Stimulated activated CD4-positive, alpha-beta T cell treated with anti-CD3 and anti-CD28 coated beads, Interleukin-4, amount 100 ng/mL, for 4 hours (primary cell): ENCODE measurements at places on chromosomes 7 and 10.

DNA sequence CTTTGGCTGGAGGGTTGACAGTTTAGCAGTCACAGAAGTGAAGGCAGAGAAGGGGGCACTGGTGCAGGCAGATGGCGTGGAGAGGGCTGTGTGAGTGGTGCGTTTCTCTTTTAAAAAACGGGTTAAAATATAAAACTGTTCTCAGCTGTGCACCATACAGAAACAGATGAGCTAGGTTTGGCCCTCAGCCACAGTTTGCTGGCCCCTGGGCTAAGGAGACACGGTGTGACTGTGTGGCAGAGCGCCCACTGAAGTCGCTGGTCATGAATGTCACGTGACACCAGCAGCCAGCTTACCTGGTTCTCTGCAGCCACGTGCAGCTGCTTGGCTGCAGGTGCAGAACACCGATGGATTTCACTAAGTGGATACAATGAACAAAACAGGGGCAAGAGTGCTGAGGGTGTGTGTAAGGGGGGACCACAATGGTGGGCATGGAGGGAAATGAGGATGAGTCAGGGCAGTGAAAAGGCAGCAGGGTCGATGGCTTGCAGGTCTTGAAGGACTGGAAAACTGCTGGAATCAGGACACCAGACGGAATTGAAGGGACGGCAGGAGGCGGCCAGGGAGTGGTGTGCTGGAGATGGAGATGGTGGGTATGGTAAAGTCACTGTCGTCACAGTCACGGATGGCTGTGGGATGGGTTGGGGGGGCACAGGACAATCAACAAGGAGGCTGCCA, 7.4 kb downstream of the ZNF746 start:
- DNase-seq = no peak

DNA sequence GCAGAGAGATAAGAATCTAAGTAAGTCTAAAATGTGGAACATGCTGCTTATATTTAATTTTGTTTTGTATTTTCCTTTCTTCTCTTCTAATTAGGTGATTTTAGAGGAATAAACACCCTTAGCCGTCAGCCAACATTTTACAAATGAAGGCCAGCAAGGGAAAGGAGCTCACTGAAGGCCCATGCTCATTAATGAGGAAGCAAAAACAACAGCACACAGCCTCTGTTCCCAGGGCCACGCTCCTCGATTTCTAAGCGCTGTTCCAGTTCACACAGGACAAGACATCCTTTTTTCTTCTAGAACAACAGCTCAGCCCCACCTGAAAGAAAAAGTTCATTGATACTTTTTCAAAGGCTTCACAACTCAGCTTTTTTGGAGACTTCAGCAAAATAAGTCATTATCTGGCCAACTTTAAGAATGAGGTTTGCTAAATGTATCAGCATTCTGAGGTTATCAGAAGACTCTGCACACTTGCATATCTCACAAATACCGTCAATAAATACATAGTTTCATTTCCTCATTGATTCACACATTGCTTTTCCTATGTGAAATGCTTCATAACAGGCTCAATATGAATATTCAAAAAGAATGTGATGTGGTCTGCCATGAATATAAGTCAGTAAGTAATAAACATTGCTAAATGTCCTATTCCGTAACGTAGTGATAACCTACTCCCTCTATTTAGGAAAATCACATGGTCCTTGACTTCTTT, 34.8 kb upstream of the SFMBT2 start:
- no peak for DNase-seq

DNA sequence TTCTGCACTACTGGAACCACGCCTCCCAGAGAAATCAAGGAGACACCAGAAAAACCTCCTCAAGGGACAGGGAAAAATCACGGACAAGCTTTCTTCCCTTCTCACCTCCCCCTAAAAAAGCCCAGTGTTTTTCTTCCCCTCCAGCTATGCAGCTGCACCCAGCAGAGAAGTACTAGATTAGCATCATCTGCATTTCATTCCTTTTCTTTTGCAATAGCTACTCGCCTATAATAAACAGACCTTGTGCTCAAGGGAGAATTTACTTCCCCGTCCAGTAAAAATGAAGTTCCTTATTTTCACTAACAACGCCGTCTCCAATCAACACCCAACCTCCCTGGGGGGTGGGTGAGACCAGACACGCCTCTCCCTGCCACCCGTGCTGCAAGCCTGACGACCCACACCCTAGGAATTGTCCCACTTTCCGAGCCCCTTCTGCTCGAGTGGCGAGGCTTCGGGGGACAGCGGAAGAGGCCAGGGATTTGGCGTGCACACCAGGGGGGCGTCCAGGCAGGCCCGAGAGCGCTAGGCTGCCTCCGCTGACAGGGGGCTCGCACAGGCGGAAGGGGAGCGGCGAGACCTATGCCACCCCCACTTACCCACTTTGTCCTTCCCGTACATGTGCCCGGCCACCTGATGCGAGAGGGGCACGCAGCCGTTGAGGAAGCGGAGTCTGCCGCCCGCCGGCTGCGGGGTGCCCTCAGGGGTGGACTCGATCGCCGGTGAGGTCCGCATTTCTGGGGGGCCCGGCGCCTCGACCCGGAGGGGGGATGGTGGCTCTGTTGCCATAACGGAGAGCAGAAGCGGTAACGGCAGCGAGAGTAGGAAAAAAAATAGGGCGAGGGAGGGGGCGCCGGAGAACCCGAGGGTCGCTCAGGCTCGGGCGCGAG, 625 bp downstream of the IPMK start:
- peak; percentile 23 for DNase-seq

- no peak for DNase-seq
Observed at GRCh38 chr7:120431016-120431415, 158.0 kb downstream of the KCND2 start.

DNA sequence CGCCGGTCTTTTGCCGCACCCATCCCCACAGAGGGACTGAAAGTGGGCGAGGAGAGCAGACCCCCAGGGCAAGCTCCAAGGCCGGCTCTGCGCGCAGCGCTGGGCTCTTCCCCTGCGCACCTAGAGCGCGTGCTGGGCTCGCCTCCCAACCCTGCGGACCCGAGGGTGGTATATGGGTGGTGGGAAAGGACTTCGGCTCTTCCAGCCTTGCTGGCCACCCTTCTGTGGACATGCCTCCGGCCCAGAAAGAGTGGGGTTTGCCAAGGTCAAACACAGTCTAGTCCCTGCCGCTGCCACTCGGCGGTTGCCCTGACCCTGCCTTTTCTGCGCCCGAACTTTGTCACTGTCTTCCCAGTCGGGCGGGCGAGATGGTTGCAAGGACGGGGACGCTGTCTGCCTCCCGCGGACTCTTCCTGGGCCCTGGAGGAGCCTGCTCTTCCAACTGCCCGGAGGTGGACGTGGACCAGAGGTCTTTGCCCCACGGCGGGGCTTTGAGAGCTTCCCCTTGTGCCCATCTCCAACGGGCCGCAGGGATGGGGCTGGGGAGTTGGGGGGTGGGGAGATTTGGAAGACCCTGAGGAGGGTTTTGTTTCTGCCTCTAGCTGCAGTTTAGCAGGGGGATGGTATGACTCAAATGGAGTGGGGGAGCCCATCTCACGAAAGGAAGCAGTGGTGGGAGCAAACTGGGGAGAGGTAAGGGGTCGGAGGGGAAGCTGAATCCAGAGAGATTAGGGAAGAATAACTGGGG, 1.5 kb downstream of the ADCY1 start:
- DNase-seq = no peak

DNA sequence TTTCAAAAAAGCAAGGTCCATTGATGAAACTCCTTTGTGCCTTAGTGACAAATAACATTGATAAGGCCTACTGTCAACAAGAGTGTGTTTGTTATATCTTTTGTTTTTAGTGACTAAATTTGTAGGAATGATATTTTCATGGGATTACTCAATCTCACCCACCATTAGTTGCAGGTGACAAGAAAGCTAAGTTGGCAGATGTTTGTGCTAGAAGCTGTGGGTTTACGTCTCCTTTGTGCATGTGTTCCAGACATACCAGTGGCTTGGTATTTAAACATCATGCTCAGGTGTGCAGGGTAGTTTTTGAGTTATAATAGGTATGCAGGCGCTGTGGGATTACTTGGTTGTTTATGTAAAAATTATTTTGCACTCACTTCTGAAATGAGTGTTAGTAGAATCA, 178.6 kb downstream of the ANKRD30A start:
- DNase-seq = no peak

DNA sequence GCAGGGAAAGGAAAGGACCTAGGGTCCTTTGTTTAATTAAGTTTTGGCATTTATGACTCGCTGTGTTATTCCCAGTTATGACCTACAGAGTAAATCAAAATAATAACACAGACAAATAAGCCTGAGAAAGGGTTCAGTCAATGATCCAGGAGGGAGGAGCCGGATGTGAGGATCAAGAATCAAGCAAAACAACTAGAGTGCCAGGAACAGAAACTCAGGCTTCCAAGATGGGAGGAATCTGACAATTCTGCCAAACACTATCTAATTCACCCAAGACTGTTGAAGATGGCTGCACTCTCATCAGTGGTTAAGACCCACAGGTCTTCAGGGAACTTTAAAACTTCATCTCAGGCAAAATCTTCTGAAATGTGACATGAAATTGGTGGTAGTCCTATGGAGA, 50.3 kb upstream of the PIP4K2A start:
- no peak for DNase-seq

GRCh38 chr10:75018251-75018650, 93.2 kb upstream of the SAMD8 start:
- no peak for DNase-seq

DNA sequence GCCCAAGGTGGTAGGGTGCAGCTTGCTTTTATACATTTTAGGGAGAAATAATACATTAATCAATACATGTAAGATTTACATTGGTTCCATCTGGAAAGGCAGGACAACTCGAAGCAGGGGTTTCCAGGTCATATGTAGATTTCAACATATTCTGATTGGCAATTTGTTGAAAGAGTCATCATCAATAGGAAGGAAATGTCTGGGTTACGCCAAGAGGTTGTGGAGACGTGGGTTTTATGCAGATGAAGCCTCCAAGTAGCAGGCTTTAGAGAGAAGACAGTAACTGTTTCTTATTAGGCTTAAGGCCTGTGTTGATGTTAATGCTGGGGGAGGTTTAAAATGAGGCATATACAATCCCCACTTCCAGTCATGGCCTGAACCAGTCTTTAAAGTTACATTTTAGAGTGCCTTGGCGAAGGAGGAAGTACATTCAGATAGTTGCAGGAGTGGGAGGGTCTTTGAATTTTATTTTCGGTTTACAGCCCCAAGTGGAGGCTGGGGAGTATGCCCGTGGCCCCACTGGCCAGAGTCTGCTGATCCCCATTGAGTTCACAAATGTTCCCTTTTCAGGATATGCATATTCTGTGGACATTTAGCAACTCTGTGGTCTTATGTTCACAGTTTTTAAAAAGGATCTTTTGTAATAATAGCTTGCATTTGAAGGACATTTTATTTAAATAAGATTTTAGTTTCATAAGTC, 166.0 kb upstream of the GDF10 start:
- DNase-seq = no peak

GRCh38 chr7:37577901-37578300, 105.7 kb upstream of the GPR141 start:
- DNase-seq = no peak

GRCh38 chr7:78038465-78039080, 240.0 kb downstream of the PHTF2 start:
- DNase-seq = no peak

DNA sequence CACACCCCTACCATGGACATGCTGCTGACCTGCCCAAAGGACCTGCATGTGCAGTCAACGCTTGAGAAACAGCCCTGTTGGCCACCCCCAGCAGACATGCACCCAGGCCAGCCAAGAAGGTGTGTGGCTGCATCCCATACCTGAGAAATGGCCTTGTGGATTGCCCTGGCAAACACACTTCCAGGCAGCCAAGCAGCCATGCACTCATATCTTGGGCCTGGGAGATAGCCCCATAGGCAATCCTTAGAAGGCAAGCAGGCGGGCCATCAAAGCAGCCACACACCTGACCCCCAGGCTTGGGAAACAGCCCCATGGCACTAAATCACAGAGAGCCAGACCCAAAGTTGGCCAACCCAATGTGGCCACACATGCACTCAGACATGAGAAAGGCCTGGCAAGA, 4.9 kb upstream of the AKR1B1 start:
- no peak for DNase-seq

DNA sequence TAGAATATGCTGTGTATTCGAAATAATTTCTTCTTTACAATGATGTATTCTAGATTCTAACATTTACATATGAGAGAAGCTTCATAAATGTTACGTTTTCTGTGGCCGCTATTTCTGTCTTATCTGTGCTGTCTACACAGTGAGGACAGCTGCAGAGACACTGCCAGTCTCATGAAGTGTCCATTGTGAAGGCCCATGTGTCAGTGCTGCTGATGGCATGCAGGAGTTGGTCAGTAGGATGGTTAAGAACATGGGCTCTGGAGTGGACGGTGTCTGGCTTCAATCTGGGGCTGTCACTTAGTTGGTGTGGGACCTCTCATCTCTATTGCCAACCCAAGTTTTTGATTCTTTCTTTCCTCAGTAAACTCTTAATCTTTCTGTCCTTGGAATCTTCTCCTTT, 137.3 kb downstream of the SDK1 start:
- no peak for DNase-seq

DNA sequence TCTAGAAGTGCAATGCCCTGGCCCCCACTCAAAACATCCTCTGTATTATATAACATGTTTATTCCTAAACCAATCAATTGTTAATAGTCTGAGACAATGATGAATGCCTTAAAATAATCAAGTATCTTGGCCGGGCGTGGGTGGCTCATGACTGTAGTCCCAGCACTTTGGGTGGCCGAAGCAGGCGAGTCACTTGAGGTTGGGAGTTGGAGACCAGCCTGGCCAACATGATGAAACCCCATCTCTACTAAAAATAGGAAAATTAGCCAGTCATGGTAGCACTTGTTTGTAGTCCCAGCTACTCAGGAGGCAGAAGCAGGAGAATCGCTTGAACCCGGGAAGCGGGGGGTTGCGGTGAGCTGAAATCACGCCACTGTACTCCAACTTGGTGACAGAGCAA, 29.4 kb upstream of the CACNA2D1 start:
- no peak for DNase-seq

DNA sequence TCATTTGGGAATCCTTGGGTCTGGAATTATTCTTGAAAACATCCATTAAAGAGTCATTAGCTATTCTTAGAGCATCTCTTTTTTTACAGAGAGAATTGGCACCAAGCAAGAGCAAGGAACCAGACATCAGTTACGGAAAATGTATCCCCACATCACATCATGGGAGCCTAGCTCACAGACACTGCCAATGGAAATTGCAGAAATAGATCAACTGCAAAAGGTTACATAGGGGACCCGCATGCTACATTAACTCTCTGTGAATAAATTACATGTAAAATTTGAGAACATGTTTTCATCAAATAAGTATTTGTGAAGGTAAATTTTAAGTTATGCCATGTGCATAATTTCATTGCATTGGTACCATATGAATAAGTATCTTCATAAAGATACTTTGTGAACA, 224.8 kb downstream of the ZNF248 start:
- no peak for DNase-seq

- no peak for DNase-seq
Observed at GRCh38 chr10:52609071-52609470, 163.5 kb downstream of the MBL2 start.

DNA sequence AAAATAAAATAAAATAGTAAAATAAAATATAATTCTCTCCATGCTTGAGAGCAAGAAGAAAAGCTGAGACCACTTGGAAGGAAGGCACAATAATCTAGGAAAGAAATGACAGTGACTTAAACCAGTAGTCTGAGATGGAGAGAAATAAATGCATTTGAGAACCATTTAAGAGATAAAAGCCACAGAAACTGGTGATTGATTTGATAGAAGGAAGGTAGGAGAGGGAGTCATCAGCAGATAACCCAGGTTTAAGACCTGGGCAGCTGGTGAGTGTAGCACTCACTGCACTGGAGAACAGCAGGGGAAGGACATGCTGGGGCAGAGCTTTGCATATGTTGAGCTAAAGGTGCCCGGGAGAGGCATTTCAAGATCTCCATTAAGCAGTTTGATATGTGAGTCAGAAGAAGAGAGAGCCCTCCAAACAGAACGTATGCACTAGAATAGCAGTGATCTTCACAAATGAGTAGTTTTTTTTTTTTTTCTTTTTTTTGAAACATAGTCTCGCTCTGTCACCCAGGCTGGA, 268.0 kb downstream of the DYNC1I1 start:
- no peak for DNase-seq
